NK-92 treated with Interleukin-12 subunit alpha and Interleukin-12 subunit beta, amount 100 ng/mL, for 24 hours (cell line): ENCODE measurements at places on chromosomes 1 and 21.
A peak's percentile ranks its signal among the peaks of the same experiment; 100 is the strongest.

GRCh38 chr1:223227486-223228196, 84.6 kb upstream of the TLR5 start:
- no peak for DNase-seq

- DNase-seq: no peak
Measured at GRCh38 chr1:214506972-214507431, 44.4 kb downstream of the PTPN14 start.

DNA sequence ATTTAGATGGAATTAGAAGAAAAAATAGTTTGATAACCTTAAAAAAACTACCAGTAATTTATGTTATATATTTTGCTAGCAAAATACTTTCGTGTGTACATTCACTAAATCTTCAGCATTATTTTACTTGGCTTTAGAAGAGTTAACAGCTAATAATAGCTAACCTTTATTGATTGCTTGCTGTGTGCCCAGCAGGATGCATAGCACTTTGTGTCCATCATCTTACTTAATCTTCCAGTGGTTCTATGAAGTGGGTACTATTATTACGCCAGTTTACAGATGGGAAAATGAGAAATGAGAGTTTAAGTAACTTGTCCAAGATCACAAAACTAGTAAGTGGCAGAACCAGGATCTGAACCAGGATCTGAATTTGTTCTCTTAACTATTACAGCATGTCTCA, 41.7 kb upstream of the GPR25 start:
- no peak for DNase-seq

- DNase-seq: no peak
Measured at GRCh38 chr1:177444997-177445746, 274.4 kb downstream of the BRINP2 start.

DNA sequence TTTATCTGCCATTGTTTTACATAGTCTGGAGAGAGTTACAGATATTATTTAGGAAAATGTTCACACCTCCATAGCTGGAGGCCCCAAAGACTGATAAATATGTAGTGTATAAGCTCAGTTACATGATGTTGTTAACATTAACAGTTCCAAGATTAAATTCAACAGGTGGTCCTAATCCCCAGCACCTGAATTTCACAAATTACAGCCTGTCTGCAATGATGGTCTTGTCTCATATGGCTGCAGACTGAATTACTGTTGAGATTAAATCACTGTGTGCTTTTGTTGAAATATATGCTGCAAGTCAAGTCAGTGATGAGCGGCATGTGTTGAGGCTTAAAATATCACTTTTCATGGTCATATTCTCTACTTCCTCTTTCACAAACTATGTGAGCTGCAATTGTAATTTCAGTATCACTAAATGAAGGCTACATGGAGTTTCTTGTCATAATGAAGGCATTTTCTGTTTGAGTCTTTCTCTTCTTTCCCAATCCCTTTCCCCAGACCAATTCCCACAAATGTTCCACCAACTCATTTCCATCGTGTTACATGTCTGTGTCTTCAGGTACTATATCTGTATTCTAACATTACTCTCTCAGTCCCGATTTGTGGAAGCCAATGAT, 4.2 kb downstream of the ST6GALNAC5 start:
- no peak for DNase-seq

- no peak for DNase-seq
Measured at GRCh38 chr1:182235952-182236650, 155.5 kb downstream of the GLUL start.

- DNase-seq: no peak
Measured at GRCh38 chr1:20138346-20138745, 777 bp upstream of the PLA2G2F start.

DNA sequence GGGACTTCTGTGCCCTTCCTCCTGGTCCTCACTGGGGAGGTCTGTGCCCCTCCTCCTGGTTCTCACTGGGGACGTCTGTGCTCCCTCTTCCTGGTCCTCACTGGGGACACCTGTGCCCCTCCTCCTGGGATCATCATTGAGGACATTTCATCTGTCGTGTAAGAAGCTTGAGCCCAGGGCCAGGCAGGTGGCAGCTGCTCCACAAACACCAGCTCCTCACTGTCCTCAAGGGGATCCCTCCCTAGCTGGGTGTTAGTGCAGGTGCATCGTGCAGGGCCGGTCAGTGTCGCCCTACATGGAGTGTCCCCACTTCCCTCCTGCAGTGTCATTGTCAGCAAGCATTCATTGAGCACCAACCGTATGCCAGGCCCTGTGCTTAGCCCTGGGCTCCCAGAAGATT, 312.7 kb downstream of the PTPRU start:
- no peak for DNase-seq

GRCh38 chr1:149888247-149888998, 10.9 kb upstream of the BOLA1 start:
- DNase-seq: peak; percentile 84

DNA sequence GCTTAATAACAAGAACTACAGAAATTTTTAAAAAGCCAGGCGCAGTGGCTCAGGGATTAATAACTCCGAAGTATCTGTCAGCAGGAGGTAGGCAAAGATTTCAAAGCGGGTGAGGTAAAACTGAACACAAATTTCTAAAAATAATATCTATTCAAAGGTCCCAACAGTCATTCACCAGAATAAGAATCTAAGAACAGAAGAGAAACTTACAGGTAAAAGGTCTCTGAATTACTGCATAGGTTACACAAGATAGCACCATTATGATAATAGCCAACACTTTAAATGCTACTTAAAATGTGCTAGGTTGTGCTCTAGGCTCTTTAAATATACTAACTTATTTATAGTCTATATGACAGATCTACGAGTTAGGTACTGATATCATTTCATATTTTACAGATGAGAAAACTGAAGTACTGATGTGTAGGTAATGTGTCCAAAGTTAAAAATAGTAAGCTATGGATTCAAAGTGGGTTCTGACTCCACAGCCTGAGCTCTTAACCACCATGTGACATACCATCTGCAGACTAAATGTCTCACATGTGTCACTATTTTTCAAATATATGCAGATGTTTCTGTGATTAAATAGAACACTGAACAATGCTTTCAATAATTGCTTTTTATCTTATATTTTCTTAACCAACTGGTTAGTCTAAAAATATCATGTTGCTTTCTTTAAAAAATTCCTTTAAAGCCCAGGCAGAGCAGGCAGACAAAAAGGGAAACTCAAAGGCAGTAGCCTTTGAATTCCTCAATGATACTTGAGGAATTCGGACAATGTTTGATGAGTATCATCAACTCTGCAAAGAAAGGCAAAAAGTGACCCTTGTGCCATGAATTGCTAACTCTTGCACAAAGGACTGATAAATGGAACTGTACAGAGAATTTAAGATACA, 80.5 kb upstream of the TTC39A start:
- no peak for DNase-seq

- DNase-seq: no peak
Measured at GRCh38 chr1:232428036-232428645, 201.8 kb downstream of the SIPA1L2 start.

DNA sequence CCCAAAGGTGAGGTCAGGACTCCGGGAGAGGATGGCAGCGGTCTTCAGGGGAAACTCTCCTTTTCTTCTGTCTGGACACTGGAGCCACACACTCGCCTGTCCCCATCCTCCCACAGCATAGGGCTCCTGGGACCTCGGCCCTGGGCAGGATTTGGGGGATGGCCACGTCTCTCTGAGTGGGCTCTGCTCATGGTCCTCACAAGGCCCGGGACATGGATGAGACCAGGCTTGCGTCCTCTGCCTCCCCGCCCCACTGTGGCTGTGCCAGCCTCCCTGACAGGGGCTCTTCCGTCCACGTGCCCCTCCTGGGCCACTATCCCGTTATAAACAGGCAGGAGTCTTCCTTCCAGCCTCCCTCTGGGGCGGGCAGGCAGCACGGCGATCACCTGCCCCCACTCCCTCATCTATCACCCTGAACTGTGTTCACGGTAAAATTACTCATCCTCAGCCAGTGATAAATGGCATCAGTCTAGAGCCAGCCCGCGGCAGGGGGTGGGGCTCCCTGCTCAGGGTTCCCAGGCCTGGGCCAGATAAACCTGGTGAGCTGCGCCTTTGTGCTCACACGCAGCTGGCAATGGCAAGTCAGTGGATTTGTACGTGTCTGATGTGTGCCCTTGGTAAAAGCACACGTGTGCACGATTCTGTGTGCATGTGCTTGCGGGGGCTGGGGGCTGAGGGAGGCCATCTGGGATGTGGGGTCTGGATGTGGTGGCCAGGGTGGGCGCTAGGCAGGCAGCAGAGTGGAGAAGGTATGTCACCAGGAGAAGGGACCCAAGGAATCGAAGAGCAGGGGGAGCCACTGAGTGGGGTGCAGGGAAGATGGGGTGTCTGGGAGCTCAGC, 12.6 kb upstream of the SAMD11 start:
- no peak for DNase-seq

- DNase-seq: no peak
Measured at GRCh38 chr1:107116306-107116790, 24.5 kb upstream of the NTNG1 start.

GRCh38 chr1:179424610-179425009, 58.8 kb downstream of the AXDND1 start:
- DNase-seq: no peak

GRCh38 chr21:43369124-43369523, 57.8 kb downstream of the SIK1 start:
- no peak for DNase-seq

DNA sequence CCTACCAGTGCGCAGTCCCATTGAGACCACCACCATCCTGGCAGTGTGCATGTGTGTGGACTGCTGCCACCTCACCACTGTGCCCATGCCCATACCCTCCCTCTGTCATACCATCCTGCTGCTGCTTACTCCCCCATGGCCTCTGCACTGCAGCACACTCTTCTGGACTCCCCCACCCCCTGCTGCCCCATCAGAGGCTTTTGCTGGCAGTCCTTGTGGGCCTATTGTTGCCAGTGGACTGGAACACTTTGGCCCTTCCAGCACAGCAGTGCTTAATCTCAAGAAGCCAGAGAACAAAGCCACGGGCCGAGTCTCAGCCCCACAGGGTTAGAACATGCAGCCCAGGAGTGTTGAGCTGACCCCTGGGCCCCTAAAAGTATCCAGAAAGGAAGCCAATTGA, 41.9 kb upstream of the IVNS1ABP start:
- no peak for DNase-seq

- no peak for DNase-seq
Measured at GRCh38 chr1:208528578-208529240, 284.5 kb upstream of the PLXNA2 start.

DNA sequence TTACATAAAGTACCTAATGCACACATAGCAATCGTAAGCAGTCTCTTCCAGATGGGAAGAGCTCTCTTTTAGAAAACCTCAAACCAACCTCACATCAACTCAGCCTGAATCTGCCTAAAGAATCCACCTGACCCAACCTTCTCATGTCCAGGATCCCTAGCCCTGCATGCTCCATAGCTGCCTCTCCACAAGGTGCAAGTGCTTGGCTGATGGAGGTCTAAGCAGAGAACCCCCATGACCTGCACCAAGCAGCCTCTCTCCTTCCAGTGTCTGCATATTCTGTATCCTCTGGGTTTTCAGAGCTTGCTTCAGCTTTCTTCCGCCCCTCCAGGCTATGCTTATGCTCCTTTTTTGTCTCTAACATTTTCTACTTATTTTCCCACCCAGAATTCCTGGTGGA, 2.5 kb downstream of the LY9 start:
- no peak for DNase-seq

DNA sequence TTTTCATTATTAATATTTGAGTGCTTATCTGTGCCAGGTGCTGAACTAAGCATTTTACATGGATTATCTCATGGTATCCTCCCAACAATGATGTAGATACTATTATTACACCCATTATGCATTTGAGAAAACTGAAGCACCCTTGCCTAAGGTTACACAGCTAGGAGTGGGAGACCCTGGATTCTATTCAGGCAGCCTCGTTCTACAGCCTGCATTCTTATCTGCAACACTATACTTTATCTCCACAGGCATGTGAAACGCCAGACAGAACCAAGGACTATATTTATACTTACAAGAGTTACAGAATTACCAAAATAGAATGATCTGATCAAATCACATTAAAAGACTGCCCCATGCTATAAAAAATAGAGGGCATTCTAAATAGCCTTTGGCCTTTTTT, 22.4 kb downstream of the LPAR3 start:
- no peak for DNase-seq

- no peak for DNase-seq
Measured at GRCh38 chr21:39902986-39903385, 35.7 kb downstream of the PCP4 start.

- no peak for DNase-seq
Measured at GRCh38 chr1:35287807-35288640, 19.5 kb downstream of the ZMYM4 start.

- DNase-seq: no peak
Measured at GRCh38 chr21:42169758-42170157, 49.2 kb upstream of the ABCG1 start.

GRCh38 chr1:100921110-100921706, 25.3 kb downstream of the SLC30A7 start:
- DNase-seq: no peak

- DNase-seq: no peak
Measured at GRCh38 chr1:66380452-66381212, 153.3 kb upstream of the SGIP1 start.

GRCh38 chr21:46439906-46440305, 18.8 kb upstream of the DIP2A start:
- no peak for DNase-seq

DNA sequence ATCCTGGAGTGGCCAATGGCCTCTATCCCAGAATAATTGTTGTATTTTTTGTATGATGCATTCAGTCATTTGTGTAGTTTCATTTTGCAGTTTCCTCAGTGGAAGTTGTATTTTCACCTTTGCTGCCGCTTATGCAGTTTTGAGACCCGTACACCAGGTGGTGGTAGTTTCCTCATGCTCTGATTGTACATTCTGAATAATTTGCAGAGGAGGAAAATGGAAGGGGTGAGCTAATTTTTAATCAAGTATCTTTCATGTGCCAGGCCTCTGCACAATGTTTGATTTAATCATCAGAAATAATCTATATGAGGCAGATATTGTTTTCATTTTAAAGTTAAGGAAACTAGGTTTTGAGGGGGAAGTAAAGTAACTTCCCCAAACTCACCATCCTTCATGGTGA, 29.5 kb downstream of the HLX start:
- no peak for DNase-seq

DNA sequence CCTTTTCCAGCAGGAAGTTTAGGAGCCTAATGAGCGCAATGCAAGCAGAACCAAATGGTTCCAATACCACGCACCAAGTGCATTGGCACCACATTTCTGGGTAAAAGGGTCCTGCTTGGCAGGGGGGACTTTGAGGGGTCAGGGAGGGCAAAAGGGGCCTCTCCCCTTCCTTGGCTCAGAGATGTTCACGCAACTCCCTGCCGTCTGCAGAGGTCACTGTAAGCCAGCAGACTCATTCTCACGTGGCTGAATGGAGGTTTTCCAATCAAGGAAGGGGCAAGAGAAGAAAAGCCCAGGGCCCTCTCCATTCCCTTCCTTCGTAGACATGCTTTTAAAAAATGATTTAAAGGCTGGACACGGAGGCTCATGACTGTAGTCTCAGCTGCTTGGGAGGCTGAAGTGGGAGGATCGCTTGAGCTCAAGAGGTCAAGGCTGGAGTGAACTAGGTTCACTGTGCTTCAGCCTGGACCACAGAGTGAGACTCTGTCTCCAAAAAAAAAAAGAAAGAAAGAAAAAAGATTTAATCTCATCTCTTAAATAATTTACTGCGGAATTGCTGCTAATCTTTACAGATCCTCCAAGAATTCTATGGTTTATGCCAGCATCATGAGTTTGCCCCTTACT, 80.3 kb downstream of the RUNX3 start:
- DNase-seq: no peak

- DNase-seq: no peak
Measured at GRCh38 chr1:242523719-242524570, 552 bp downstream of the PLD5 start.
